ENCODE measurements at places on chromosomes 5 and 9. TPM values are rescaled to one million over a fixed set of nuclear protein-coding genes. Genes with fewer than 3 reads are reported as not detected.

GRCh38 chr5:157193699-157194424, 13.2 kb downstream of the ITK start:
- no peak overlapping the region for H3K27ac ChIP-seq
- H3K4me1 ChIP-seq, result no peaks in the 10 kb centered on the region
- H3K27me3 ChIP-seq, result no peaks in the 10 kb centered on the region
- H3K4me3 ChIP-seq, result no peak overlapping the region
- H3K36me3 ChIP-seq, result no peaks in the 10 kb centered on the region

- DNase-seq, result no peak
- H3K27ac ChIP-seq, result no peak overlapping the region
- H3K4me1 ChIP-seq, result no peaks in the 10 kb centered on the region
Measured at GRCh38 chr5:59025734-59026133, 442.9 kb downstream of the RAB3C start.

GRCh38 chr9:135671591-135672041, 8.5 kb downstream of the LCN9 start:
- H3K36me3 ChIP-seq, result no peaks in the 10 kb centered on the region
- H3K27ac ChIP-seq, result no peak overlapping the region
- DNase-seq, result no peak
- H3K27me3 ChIP-seq, result no peaks in the 10 kb centered on the region
- no peak overlapping the region for H3K4me3 ChIP-seq

GRCh38 chr5:65927503-65928321, 1.3 kb downstream of the ERBIN start:
- no peaks in the 10 kb centered on the region for H3K36me3 ChIP-seq
- H3K4me3 ChIP-seq, result peak overlapping the region; percentile 90
- peak overlapping the region; percentile 98 for H3K27ac ChIP-seq
- peaks cover 3% of the 10 kb centered on the region for H3K4me1 ChIP-seq
- no peaks in the 10 kb centered on the region for H3K27me3 ChIP-seq
- DNase-seq, result peak; percentile 54

DNA sequence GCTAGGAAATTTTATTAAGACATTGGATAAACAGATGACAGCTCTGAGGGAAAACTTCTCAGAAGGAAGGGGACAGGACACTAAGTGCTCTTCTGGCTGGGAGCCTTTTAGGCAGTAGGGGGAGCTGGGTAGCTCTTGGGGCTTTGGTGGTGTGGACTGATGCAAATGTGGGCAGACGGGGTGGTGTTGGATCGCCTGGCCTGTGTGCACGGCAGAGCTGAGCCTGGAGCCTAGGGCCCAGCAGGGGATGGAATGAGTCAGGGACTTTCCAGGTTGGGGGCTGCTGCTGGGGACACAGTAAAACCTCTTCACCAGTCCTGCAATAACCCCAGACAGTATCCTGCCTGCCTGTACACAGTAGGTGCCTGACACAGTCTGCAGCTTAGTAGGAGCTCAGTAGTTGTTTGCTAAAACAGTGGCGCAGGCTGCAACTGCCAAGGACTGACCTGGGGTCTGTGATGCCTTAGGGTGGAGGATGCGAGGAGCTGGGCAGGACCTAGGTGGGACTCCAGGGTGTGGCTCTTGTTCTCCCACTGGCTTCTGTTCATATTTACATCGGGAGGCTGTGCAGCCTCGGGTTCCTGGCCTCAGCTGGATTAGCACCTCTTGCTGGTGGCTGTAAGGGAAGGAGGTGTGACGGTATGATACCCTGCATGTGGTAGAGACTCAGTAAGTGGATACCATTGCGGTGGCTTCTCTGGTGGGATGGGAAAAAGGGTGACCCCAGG, 83.8 kb downstream of the DAB2IP start:
- H3K4me1 ChIP-seq, result peaks cover 62% of the 10 kb centered on the region
- peaks cover 14% of the 10 kb centered on the region for H3K36me3 ChIP-seq
- no peak for DNase-seq
- no peak overlapping the region for H3K4me3 ChIP-seq
- H3K27ac ChIP-seq, result no peak overlapping the region

DNA sequence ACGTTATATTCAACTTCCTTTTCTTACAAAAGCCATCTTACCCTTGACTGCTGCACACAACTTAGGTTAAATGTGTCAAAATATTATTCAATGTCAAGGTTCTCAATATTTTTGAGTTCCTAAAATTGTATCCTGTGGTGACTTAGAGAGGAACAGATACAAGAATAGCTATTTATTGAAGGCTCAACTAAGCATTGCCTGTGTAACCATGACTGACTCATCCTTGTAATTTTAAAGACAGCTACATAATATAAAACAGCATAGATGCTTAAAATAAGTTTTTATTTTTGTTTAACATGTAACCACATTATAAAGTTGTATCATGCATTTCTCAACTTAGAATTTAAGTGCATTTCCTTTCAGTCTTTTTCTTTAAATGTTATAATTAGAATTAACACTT, 312.9 kb upstream of the RGMB start:
- H3K4me1 ChIP-seq, result no peaks in the 10 kb centered on the region
- DNase-seq, result no peak
- no peaks in the 10 kb centered on the region for H3K27me3 ChIP-seq
- H3K4me3 ChIP-seq, result no peak overlapping the region

- no peaks in the 10 kb centered on the region for H3K27me3 ChIP-seq
- no peak for DNase-seq
- no peaks in the 10 kb centered on the region for H3K36me3 ChIP-seq
- H3K27ac ChIP-seq, result no peak overlapping the region
Measured at GRCh38 chr9:72902268-72902667, 50.6 kb downstream of the ALDH1A1 start.

GRCh38 chr9:9718691-9719090, 894.1 kb downstream of the PTPRD start:
- H3K4me3 ChIP-seq, result no peak overlapping the region
- H3K4me1 ChIP-seq, result no peaks in the 10 kb centered on the region

PCDHGB7 gene
- total RNA-seq, result 14.3 TPM
